Bronchial epithelial cell (primary cell): ENCODE measurements at places on chromosomes 11 and 22. TPM values are rescaled to one million over a fixed set of nuclear protein-coding genes. Genes with fewer than 3 reads are reported as not detected.

Gene OR10A2
- not detected in 2 replicates for total RNA-seq

Gene SLC17A6
- not detected in 2 replicates for total RNA-seq

Gene SCN4B
- 0.53 and 1.2 TPM in 2 replicates for total RNA-seq

Gene OR52B6
- not detected in 2 replicates for total RNA-seq

Gene KRTAP5-8
- not detected in 2 replicates for total RNA-seq

Gene GLYATL1
- total RNA-seq, result not detected in 2 replicates

Gene TIGD3
- total RNA-seq, result 0.26 TPM in 2 replicates

Gene TMEM126A
- 38.0 and 40.8 TPM in 2 replicates for total RNA-seq

Gene UCP2
- total RNA-seq, result 0.26 and 1.0 TPM in 2 replicates

Gene MDK
- 10.2 and 11.6 TPM in 2 replicates for total RNA-seq

Gene FGF3
- total RNA-seq, result not detected in 2 replicates
